Large intestine (tissue), 12 donors: ENCODE measurements at places on chromosomes 7 and 10. TPM values are rescaled to one million over a fixed set of nuclear protein-coding genes. Genes with fewer than 3 reads are reported as not detected.

GRCh38 chr7:18081617-18082016, 54.0 kb upstream of the PRPS1L1 start:
- DNase-seq, result no peak

Gene TFR2
- polyA plus RNA-seq, result 2.7 TPM

DNA sequence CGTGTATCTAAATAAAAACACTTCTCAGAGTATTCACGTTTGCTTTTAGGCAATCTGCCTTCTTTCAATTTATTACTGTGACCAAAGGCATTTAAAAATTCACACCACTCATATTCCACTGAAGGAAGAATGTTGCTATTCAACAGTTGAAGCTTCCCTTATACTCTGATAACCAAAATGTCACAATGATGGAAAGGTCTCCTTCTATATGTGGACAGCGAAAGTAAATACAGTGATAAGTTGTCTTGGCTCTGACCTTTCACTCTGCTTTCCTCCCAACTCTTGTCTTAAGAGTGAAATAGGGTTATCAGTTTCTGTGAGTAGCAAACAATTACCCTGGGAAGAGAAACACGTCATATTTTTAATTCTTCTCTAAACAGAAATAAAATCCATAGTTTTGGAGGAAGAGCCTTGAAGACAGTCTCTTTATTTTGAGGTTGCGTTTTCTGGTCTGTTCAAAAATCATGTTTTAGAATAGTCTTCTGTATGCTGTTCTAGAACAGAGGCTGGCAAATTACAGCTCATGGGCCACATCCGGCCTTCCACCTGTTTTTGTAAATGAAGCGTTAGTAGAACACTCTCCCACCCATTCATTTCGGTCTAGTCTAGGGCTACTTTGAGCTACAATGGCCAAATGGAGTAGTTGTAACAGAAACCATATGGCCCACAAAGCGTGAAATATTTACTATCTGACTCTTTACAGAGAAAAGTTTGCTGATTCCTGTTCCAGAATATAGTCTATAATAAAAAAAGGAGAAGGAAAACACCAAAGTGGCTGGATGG, 41.3 kb downstream of the ETV1 start:
- no peak for DNase-seq

Gene KIN
- 14.7 TPM for polyA plus RNA-seq

- no peak for DNase-seq
Measured at GRCh38 chr7:45711161-45711490, 137.0 kb downstream of the ADCY1 start.

Gene ZNF727
- polyA plus RNA-seq, result 0.34 TPM

Gene CLEC5A
- polyA plus RNA-seq, result 0.09 TPM

Gene GPR146
- polyA plus RNA-seq, result 4.0 TPM

DNA sequence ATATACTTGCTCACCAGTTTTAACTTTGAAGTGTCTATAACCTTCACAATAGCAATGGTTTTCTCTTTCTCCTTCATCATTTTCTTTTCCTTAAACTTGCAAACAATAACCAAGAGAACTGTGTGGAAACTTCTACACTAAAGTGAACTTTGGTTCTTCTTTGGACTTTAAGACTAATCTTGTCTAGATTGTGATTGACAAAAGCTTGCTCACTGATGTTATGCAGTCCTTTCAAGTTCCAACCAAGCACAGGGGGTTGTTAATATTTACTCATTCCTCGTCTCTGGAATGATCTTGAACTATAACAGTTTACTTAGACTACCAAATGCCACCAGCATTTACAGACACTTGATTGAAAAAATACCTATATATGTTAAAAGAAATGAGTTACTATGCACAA, 62.4 kb downstream of the TFEC start:
- DNase-seq, result peak; percentile 90

DNA sequence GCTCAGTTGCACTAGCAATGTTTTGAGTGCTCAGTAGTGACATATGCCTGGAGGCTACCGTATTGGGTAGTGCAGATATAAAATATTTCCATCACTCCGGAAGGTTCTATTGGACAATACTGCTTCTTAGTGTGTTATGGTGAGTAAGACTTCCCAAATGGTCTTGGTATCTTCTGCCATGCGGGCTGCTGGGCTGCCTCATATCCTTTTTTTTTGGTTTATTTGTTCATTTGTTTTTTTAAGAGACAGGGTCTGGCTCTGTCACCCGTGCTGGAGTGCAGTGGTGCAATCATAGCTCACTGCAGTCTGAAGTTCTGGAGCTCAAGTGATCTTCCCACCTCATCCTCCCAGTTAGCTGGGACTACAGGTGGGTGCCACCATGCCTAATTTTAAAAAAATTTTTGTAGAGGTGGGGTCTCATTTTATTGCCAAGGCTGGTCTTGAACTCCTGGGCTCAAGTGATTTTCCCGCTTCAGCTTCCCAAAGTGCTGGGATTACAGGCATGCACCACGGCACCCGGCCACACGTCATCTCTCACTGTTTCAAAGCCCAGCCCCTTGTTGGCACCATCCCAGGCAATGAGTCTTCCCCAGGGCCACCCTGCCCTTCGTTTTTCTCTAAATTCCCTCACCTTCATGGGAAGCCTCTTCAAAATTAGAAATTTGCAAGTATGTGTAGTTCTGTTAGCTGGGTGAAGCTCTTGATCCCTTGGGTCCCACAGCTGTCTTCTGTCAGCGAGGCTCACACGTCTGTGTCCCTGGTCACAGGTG, 111.0 kb upstream of the KLF14 start:
- DNase-seq, result no peak

DNA sequence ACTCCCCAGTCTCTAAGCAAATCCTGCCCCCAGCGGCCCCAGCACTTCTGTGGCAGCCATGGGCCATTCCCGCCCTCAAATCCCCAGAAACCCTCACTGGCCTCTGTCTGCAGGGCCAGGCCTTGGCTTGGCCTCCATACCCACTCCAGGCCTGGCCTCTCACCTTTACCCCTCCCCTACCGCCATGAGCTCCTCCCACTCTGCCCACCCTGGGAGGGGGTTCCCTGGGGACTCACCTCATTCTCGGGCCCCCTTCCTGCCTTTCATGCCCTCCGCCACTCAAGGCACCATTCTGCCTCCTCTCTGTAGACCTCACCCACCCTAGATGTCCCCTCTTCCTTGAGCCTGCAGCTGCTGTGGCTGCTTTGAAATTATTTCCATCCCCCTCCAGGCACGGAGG, 41.0 kb downstream of the PRF1 start:
- no peak for DNase-seq

DNA sequence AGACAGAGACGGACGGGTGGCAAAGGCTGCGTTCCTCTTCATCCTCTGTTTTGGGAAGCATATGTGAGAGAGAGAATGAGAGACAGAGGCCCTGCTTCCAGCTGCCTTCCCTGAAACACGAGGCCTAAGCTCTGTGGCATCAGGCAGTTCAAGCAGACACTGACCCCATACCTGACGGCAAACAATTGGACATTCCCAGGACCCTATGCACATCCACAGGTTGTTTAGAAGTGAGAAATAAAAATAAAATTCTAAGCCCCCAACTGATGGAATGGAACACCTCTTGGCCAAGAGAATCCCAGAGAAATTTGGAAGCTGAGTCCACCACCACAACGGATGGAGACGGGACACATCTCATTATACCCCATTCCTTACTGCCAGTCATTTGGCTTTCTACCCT, 105.3 kb downstream of the CPXM2 start:
- DNase-seq, result no peak

Gene PKD2L1
- 0.48 TPM for polyA plus RNA-seq

DNA sequence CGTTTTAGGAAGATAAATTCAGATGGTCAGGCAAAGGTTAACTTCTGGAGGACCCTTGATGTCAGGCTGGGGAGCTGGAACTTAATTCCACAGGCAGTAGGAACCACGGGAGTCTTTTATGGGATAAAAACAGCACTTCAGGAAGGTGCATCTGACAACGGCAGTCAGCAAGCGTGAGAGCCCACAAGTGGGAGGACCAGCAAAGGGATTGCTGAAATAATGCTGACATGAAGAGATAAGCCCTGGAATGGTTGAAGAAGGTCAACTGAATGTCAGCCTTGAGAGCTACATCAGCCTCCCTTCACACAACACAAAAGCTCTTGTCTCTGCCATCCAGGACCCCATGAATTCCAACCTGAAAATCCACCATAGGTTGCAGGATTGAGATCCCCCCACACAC, 138.8 kb downstream of the SORCS1 start:
- DNase-seq, result no peak

GRCh38 chr7:158991824-158992621, 135.7 kb downstream of the DYNC2I1 start:
- no peak for DNase-seq

DNA sequence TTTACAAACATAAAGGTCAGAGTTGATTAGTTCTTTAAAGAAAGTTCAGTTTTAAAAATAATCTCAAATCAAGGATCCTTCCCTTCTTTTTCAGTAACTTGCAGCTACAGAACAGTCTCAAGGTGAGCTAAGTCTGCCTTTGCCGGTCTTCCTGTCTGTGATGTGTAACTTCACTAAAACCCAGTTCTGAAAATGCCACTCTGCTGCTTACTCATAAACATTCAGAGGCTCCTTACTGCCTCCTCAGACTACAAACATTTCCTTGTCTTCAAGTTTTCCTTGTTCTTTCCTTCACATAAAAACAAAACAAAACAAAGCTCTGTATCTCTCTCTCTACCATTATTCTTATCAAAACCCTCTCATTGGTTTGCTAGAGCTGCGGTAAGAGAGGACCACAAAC, 128.7 kb downstream of the ETV1 start:
- DNase-seq, result no peak

DNA sequence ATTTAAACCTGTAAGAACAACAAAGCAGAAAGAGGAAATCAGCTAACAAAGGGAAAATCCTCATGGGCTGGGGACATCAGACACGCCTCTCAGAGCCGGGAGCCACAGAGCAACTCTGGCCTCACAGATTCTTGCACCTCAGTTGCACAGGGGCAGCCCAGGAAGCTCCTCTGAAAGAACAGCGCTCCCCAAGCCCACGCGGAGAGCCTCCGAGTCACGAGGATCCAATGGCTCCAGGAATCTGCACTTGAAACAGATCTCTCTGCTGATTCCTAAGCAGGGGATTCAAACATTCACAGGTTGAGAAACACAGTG, 213.2 kb upstream of the MGMT start:
- DNase-seq, result no peak

DNA sequence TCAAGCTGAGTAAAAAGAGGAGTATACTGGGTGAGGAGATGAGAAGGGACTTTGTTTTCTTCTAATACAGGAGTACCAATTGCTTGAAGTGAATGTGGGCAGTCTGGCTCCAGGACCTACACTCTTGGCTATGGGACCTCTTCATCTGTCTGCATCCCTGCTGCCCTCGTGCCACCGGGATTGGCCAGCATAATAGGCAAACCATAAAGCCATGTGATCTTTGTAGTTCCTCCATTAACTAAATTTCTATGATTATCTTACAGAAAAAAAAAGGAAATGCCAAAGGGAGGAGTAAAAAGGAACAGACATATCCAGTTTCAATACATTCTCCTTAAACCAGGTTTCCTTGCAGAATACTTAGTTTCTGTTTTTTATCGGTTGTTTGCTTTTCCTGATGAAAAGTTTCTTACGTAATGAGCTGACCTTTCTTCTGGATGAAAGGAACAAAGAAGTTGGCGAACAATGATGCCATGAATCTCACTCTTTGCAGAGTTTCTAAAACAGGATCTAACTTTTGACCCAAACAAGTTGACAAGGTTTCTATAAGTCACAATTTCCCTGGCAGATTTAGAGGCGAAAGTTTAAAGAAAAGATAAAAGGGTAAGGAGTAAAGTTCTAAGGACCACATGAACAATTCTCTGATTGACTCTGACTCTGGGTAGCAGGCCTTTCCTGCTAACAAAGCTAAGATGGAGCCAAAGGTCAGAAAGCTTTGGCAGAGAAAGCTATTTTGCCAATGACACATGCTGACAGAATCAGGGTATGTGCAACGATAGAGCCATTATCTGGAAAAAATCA, 54.1 kb downstream of the LAMB1 start:
- DNase-seq, result no peak

Gene KLF14
- 0.18 TPM for polyA plus RNA-seq

DNA sequence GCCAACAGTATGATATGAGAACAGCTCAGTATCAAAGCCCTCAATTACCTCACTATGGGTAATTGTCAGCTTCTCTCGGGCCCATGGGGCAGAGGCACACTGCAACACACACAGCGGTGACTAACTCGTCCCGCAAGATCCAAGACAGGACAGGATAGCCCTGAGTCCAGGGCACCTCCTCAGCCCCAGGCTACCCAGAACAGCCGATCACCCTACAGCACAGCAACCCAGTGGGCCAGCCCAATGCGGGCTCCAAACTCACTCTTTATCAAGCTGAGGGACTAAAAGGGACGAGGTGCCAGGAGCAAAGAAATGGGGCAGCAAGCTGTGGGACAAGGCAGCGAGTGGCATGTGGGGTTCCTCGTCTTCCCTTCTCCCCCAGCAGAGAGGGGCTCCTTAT, 765.1 kb downstream of the GRID1 start:
- DNase-seq, result no peak

DNA sequence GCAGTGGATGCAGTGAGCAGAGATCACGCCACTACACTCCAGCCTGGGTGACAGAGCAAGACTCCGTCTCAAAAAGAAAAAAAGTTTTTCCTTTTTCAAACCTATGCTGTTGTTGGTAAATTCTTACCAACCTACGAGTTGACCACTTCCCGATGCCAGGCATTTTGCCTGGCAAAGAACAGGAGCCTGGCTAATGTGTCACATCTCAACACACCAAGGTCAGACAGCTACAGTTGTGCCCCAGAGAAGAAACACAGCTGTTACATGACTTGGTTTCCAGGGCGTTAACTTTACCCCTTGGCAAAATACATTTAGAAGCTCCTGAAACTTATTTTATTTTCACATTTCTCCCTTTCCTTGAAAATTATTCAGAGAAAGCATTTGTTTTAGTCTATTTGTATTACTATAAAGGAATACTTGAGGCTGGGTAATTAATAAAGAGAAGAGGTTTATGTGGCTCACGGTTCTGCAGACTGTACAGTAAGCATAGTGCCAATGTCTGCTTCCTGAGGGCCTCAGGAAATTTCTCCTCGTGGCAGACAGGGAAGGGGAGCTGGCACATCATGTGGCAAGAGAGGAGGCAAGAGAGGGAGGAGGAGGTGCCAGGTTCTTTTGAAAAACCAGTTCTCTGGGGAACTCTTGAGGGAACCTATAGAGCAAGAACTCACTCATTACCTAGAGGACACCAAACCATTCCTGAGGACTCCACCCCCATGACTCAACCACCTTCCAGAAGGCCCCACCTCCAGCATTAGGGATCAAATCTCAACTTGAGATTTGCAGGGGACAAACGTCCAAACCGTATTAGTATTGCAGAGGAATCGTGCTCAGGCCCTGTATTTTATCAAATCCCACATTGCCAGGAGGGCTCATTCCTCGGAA, 83.3 kb downstream of the PAXIP1 start:
- DNase-seq, result no peak

- no peak for DNase-seq
Measured at GRCh38 chr7:444606-445005, 75.0 kb downstream of the PDGFA start.

GRCh38 chr7:98788966-98789365, 80.8 kb downstream of the TMEM130 start:
- no peak for DNase-seq
